Skeletal muscle cell (primary cell): ENCODE measurements at places on chromosomes 1 and 21.

- DNase-seq = peak; percentile 62
These were observed 9.2 kb downstream of the ABCG1 start for GRCh38 chr21:42227909-42228708.

- no peak for DNase-seq
These were observed 113.4 kb downstream of the ERG start for GRCh38 chr21:38384675-38385426.

DNA sequence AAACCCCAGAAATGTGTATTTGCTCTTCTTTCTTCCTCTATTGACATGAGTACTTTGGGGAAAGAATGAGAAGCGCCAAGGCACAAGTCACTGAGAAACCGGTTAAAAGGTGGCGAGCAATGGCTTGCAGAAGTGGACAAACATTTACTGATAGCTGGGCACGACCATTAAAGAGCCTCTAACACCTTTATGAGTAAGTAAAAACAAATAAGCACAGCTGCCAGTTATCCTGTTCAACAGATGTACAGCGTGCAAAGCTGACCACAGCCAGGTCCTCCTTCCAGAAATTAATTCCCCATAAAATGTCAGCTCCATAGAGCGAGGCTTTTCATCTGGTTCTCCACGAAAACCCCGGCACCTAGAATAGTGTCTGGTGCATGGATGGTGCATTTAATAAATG lies 72.7 kb downstream of the CAPZB start:
- no peak for DNase-seq

- DNase-seq = no peak
These were observed 30.9 kb downstream of the PDE9A start for GRCh38 chr21:42684109-42684916.

DNA sequence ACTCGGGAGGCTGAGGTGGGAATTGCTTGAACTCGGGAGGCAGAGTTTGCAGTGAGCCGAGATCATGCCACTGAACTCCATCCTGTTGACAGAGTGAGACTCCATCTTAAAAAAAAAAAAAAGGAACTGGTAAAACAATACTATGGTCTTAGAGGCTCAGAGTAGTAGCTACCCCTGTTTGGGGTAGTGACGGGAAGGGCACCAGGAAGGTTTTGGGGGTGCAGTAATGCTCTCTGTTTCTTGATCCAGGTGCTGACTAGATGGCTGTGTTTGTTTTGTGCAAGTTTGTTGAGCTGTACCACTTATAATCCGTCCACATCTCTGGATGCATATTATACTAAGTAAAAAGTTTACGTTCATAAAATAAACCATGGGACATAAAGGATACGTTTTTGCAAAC lies 765.8 kb upstream of the TPTE start:
- DNase-seq = no peak

DNA sequence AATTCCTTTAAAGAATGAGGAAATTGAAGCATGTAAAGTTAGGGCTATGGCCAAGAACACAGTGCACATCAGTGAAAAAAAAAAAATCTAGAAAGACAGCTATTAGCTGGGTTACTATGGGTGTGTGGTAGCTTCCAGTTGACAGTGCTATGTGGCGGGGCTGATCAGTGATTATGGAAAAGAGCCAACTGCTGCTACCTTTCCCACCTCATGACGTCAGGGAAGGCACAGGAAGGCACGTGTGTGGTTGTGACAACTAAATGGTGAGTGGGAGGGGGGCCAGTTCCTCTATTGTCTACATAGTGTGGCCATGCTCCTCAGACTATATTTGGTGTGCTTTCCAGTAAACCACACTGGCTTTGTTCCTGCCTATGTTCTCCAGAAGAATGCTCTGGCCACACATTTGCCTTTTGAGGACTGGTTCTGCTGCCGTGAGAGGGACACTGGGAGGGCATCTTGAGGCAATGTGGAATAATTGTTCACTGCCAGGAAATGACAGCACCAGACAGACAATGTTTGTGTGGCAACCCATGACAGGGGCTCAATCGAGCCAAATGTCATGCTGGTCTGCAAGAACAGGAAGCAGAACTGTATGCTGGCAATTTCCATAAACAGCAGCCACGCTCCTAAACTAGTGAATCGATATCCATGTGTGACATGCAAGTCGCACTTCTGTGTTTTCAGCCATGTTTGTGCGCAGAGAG lies 3.0 kb upstream of the SDE2 start:
- no peak for DNase-seq

DNA sequence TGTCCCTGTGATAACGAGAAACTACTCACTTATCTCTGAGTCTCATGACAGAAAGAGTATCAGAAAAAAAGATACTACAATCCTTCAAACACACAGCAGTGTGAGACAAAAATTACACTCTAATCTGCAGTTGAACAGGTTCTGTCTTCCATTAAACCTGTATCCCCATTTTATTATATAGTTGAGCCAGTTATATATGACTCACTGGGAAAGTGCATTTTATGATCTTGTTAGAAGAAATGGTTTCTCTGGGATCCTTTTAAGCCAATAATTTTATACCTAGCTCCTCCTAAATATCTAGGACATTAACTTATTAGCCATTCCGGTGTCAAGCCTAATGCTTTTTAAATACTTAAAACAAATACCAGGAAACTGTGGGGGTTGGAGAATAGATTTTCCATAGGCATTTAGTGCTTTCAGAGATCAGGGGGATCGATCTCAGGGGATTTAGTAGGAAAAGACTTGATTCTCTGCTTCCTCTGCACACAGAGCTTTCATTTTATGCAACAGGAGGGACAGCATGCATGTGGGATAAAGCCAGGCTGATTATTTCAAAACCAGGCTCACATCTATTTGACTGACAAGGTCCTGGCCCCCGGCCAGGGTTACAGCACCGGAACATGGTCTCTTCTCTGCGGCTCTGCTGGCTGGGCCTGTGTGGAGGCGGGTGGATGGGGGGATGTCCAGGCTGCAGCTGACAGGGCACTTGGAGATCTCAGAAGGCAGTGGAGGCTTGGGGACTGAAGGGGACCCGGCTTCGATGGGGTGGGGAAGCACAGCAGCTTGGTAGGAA lies 310.6 kb downstream of the DISC1 start:
- peak; percentile 29 for DNase-seq

DNA sequence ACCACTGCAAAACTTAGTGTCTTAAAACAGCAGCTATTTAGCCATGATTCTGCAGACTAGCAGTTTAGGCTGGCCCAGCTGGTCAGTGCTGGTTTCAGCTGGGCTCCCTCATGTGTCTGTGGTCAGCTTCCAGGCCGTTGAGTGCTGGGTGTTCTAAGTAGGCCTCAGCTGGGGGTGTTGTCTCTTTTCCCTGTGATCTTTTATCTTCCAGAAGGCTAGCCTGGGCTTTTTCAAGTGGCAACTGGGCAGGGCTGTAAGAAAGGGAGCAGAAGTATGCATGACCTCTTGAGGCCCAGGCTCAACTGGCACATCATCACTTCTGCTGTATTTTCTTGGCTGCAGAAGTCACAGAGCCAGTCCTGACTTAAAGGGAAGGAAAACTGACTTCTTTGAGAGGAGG lies 136.1 kb downstream of the KIF26B start:
- DNase-seq = no peak

GRCh38 chr1:47257224-47257623 lies 25.2 kb upstream of the TAL1 start:
- DNase-seq = no peak
